ENCODE measurements at places on chromosomes 2 and 18.

DNA sequence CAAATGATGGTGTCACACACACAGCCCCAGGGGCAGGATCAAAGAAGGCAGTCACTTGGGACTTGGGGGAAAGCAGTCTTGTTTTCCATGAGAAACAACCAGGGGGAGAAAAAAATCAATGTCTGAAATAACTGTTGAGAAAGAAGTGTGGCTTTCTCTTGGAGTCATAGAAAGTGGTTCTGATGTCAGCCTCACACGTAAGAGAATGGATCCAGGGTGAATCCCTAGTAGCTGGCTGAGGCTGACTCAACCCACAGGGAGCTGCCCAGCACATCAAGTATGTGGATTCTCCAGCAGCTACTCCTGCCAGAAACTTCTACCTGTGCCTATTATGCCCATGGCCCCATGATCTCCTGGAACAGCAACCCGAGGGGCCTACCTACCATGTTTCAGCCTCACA, 33.6 kb upstream of the ZBTB7C start:
- no peak for DNase-seq

DNA sequence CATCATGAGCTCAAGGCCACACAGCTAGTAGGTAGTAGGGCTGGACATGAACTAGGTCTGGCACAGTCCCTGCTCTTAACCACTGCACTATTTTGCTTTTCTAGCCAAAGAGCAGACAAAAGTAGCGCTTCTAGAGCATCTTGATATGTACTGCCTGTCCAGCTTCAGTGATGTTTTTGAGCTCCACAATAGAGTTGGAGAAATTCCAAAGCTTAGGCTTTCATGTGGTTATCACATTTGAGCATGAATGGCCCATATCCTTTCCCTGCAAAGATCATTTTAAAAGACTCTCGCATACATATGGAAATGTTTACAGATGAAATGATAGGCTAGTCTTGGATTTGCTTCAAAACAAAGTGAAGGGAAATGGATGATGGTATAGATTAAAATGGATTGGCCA, 128.7 kb downstream of the MAP3K20 start:
- no peak for DNase-seq

DNA sequence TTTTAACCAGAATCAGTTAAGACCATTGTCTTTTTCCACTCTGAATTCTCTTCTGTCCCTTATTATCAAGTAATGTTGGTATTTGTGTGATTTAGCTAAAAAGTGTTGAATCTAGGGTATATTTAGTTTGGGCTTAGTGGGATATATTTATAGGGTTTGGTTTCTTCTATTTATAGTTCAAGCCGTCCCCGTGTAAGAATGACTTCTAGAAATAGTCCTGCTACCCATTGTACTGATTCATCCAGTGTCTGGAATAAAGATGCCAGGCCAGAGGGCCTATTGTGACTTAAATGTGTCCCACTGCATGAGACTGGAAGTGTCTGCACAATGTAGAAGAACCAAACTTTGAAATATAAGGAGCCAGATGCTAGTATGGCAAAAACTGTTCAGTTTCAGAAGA, 364.8 kb downstream of the TNS1 start:
- DNase-seq, result no peak

DNA sequence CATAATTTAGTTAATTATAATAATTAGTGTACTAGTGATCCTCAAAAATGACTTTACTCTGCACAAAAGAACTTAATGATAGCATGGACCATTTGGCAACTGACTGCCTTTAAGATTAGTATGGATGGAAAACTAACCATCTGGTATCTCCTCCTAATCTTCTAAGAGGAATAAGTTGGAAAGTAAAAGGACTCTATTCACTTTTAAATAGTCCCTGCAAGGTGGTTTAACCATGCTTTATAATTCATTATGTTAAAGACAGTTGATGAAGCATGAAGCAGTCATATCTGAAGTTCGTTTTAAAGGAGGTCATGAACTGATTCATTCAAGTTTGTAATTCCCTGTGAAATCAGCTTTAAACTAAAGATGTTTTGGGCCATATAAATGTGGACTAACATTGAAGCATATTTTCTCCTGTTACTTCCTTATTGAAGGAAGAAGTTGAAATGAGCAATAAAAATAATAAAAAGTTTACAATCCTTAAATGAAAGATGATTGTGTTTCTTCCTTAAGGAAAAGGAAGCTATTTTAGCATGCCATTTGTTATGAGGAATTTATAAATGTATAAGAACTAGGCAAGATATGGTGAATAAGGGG, 446.0 kb downstream of the XIRP2 start:
- DNase-seq, result no peak

DNA sequence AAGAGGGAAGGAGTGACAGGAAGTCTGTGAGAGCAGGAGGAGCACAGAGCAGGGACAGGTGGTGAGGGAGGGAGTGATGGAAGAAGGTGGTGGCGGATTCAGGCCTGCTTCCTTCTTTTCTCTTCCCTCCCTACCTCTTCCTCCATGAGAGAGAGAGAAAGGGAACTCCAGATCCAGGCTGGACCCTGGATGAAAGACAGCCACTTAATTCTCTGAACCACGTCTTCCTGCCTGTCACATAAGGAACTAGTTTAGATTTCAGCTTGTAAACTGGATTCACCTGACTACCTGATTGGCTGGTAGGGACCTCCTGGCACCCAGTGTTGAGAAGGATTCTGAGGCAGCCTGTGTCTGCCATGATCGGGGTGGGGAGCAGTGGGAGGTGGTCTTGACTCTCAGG, 48.9 kb downstream of the PAX8 start:
- DNase-seq, result no peak
